Glomerular endothelial cell (primary cell): ENCODE measurements at places on chromosomes 16 and 17.

DNA sequence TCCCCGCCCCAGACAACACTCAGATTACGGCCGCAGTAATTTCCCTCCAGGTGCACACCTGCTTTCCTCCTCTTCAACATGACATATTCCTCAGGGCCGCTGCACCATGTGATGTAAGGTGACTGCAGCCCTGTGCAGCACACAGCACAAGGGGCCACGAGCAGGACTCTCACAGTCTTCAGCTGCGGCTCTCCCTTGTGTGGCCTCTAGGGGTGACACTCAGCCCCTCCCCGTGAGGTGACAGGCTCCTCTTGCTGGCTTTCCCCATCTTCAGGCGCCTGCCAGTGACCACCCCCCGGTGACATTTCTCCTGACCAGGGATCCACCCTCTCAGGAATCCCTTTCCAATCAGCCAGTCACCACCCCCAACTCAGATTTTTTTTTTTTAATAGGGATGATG, 31.3 kb upstream of the ABCC3 start:
- no peak for DNase-seq

DNA sequence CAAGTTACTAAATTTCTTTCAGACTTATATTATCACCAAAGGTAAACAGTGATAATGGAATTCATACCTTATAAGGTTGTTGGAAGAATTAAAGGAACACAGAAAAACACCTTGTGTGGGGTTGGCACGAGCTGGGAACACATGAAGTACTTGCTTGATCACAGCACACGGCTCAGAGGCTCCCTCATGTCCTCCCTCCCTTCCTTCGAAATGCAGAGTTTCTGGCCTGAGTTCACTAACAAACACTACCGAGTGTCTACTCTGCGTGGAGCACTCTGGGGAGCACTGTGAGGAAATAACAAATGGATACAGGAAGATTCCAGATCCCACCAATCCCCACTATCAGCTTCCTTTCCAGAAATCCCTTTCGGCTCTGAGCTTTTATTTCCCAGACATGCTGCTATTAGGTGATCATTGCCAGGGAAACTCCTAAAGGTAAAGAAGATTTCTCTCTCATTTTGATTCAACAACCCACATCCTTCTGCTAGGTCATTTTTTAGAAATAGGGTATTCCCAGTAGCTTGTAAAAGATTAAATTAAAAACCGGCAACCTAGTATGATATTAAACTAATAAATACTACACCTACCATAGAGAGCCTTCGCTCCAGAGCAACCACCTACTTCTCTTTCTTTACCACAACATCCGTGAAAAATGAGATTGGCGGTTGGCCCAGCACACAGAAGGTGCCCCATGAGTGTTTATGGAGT, 6.1 kb upstream of the HNF1B start:
- no peak for DNase-seq

- DNase-seq: no peak
Measured at GRCh38 chr17:3919123-3919624, 2.9 kb upstream of the P2RX1 start.

GRCh38 chr17:50527949-50528474, 4.5 kb upstream of the EPN3 start:
- DNase-seq: no peak

GRCh38 chr17:29789196-29790170, 140.5 kb downstream of the SSH2 start:
- DNase-seq: no peak

DNA sequence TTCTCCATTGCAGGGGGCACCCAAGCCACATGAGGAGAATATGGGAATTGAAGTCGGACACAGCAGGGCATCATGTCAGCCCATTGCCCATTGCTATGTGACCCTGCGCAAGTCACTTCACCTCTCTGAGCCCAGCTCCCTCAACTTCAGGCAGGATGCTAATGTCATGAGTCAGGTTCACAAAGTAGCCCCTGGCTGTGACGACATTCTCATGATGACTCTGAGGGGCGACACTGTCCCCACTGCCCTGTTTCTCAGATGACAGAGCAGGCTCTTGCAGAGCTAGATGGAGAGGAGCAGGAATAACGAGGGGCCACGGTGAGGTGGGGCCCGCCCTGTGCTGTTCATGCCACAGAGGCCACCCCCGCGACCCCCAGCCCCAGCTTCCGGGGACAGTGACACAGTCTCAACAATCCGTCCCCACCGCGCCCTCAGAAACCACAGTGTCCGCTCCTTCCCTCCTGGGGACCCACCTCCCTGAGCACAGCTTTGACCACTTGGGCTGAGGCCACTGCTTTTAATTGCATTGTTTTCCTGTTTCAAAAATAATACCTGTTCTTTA, 13.2 kb upstream of the ZNF469 start:
- DNase-seq: no peak

- no peak for DNase-seq
Measured at GRCh38 chr16:88352261-88353200, 30.2 kb upstream of the ZNF469 start.

GRCh38 chr17:62572888-62573401, 54.5 kb upstream of the MRC2 start:
- no peak for DNase-seq
